ENCODE measurements at places on chromosomes 6 and 20.
A peak's percentile ranks its signal among the peaks of the same experiment; 100 is the strongest.

- DNase-seq = no peak
Observed at GRCh38 chr20:33647603-33648395, 14.3 kb upstream of the C20orf144 start.

- DNase-seq = peak; percentile 53
Observed at GRCh38 chr6:30684386-30685156, 1.9 kb downstream of the PPP1R18 start.

DNA sequence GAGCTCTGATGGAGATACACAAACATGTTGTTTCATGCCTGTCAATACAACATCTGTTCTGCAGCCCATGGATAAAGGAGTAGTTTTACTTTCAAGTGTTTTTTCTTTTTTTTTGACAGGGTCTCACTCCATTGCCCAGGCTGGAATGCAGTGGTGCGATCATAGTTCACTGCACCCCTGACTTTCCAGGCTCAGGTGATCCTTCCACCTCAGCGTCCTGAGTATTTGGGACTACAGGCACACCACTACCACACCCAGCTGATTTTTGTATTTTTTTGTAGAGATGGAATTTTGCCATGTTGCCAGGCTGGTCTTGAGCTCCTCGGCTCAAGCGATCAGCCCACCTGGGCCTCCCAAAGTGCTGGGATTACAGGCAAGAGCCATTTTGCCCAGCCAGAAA is 97.0 kb downstream of the SMAP1 start:
- no peak for DNase-seq

GRCh38 chr6:35611240-35611639 is 77.5 kb downstream of the FKBP5 start:
- peak; percentile 34 for DNase-seq

GRCh38 chr20:24730750-24731149 is 218.3 kb upstream of the CST7 start:
- no peak for DNase-seq

GRCh38 chr6:89828988-89829471 is 650 bp upstream of the CASP8AP2 start:
- no peak for DNase-seq

- peak; percentile 21 for DNase-seq
Observed at GRCh38 chr6:18276610-18277236, 12.4 kb upstream of the DEK start.

DNA sequence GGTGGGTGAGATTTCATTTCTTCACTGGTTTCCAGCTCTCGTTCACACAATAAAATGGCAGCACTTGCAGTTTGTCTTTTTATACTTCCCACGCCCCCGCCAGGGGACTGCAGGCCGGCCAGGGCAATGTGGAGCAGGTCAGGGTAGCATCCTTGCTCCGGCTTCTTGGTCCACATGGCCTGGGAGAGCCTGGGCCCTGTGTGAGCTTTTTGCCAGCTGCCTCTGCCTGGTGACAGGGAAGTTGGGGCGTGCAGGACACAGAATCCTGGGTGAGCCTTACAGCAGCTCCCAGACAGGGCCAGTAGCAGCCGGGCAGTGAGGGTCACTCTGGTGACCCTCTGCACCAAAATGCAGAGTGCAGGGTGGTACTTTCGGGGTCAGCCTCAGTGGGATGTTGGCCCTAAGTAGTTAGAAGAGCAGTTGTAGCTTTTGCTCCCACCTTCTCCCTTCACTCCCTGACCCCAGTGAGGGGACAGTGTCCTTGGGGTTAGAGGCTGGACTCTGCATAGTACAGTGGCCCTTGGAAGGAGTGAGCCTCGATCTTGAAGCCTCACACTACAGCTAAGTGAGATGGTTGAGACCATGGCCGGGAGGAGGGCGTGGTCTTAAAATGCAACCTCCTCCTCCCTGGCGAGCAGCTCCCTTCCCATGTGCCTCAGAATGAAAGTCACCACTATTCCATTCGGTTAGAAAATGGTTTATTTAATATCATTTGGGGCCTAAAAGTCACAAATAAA is 23.8 kb downstream of the PYGB start:
- no peak for DNase-seq

DNA sequence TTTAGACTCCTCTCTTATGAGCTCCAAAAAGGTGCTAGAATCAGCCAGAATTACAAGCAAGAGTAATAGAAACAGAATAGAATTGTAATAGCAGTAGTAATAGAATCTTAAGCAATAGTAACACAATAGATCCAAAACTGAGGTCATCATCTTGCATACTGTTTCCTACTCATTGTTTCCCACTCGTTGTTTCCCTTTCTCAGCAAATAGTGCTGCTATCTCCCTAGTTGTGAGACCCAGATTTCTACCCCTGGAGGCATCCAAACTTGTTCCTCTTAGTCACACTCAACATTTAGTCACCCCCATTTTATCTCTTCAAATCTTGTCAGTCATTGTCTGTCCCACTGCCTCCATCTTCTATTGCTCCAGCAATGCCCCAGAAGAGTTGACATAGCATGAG is 356.9 kb upstream of the MARCKS start:
- no peak for DNase-seq

DNA sequence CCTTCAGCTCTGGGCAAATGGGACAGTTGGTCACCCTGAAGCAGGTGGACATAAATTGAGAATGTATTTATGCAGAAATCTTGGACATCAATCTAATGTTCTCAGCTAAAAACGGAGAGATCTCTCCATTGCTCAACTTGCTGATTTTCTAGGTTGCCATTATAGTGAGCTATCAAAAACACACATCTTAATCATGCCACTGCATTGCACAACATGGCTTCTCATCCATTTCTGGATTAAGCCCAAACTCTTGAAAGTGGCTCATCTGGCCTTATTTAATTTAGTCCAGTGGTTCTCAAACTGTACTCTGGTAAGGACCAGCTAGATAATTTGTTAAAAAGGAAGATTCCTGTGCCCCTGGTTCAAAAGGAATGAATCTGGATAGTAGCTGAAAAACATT is 324.9 kb upstream of the CITED2 start:
- DNase-seq = no peak

- no peak for DNase-seq
Observed at GRCh38 chr20:46740214-46740609, 30.8 kb downstream of the SLC2A10 start.

GRCh38 chr6:165746331-165746730 is 83.3 kb upstream of the PDE10A start:
- DNase-seq = no peak

- DNase-seq = no peak
Observed at GRCh38 chr6:23175391-23175790, 606.0 kb downstream of the HDGFL1 start.

GRCh38 chr6:145608850-145609249 is 126.5 kb downstream of the EPM2A start:
- no peak for DNase-seq

DNA sequence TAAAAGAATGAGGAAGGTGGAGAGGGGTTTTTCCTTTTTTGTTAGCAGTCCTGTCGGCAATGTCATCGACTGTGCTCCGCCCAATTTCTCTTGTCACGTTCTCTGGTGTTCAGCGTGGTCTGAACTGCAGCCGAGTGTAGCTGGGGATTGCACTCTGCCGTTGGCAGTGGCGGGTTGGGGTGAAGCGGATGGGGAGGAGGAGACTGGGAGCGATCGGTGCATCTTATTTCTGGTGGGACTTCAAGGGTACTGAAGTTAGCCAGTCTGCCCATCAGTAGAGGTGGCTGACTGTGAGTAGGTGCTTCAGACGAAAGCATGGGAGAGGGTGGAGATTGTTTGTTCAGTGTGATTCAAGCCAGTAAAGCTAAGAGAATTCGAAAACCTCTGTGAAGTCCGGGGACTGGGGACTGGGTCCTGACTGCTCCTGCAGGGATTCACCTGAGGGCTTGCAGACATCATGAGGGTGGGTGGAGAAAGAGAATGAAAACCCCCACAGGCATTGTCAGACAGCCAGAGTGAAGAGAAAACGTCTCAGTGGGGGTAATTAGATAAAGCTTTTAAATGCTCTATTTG is 5.1 kb downstream of the RREB1 start:
- peak; percentile 30 for DNase-seq

DNA sequence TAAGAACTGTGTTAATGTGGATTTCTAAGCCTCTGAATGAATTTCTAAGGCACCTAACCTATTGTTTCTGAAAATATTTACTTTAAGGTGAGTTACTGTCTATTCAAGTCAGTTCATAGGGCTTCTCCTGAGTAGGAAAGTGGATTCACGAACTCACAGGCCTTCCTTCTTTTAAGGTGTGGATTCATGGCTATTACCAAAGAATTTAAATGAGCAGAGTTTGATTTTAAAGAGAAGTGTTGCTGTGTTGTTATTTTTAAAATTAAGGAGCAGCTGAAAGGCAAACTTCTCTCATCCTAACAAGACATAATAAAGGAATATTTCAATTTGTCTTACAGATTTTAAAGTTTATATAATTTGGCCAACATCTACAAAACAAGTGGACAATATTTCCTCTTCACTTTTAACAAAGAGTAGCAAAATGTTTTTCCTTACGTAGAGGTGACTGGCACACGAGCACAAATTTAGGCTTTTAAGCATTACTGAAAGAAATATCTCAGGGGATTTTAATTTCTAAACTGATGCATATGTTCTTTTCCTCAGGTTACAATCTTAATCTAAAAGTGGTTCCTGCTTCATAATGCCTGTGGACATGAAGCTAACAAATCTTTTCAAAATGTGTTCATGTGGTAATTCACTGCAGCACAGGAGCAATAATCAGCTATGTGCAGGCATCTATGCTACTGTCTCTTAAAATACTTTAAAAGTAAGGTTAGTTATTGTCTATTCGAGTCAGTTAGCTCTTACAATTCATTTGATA is 602 bp upstream of the TSPYL4 start:
- no peak for DNase-seq

DNA sequence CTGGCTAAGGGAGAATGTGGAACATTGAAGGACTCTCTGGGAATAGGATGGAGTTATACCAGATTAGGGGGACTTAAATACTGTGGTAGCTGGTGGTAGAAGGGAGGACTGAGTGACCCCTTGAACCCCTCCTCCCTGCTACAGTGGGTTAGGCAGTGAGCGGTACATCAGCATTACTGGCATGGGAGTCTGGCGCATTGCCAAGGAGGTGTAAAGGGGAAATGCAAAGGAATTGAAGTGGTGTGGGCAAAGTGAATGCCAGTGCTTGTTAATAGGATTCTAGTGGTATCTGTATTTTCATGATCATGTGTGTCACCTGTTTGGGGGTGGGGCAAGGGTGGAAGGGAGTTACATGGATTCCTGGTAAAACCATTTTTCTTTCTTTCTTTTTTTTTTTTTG is 60.1 kb downstream of the GFRA4 start:
- DNase-seq = no peak

- DNase-seq = peak; percentile 81
Observed at GRCh38 chr6:105596284-105596755, 193.4 kb upstream of the PREP start.

GRCh38 chr6:132715204-132715603 is 1.3 kb upstream of the VNN1 start:
- peak; percentile 5 for DNase-seq

GRCh38 chr6:31815025-31815838 is at the start of the genes HSPA1A and HSPA1L:
TSS of gene HSPA1A (plus strand) at chr6:31815543. CDS start at chr6:31815757, 214 bp downstream.
TSS of gene HSPA1L (minus strand) at chr6:31815283. CDS start at chr6:31811972, 3,311 bp downstream.
- DNase-seq = peak; percentile 99

- DNase-seq = no peak
Observed at GRCh38 chr6:103570431-103570830, 1289.3 kb downstream of the HACE1 start.

DNA sequence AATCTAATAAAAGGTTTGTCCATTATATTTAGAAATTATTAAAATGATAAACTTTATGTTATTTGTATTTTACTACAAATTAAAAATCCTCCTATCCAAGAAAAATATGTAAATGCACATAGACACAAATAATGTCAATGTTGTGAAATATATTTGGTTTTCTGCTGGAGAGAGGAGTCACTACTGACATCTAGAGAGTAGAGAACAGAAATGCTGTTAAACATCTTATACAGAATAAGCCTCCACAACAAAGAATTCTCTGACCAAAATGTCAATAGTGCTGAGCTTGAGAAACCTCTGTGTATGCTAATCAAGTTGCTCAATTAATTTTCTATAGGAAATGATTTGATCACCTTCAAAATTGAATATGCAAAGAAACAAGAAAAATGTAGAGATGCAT is 12.4 kb downstream of the HTR1B start:
- DNase-seq = peak; percentile 26

DNA sequence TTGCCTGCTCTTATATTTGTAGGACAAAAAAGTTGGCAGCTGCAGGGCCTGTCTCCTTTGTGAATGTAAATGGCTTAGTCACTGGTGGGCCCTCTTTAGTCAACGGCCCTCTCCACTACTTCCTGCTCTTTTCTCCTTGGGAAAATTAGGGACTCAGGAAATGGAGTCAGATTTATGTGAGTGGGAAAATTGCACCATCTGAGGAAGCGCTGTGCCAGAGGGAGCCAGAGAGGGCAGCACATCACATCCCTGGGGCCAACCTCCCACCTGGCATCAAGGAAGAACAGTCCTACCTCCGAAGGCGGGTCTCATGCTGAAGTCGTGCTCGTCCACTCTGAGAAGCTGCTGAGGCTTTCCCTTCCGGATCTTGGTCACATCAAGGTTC is 15.6 kb downstream of the GABRR2 start:
- DNase-seq = no peak

- DNase-seq = no peak
Observed at GRCh38 chr20:2399390-2399789, 18.7 kb downstream of the TGM6 start.

DNA sequence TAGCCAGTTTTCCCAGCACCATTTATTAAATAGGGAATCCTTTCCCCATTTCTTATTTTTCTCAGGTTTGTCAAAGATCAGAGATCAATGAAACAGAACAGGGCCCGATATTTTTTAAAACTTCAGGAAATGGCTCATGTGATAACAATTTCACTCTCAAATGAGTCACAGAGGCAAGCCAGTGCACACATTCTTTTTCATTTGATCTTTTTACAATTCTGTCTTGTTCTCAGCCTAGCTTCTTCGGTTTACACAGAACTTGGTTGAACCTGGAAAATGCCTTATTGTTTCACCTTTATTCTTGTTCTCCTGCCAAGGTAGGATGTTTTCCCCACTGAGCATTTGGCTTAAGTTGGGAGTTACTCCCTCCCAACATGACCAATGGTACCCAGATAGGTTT is 258.9 kb downstream of the COL12A1 start:
- no peak for DNase-seq

GRCh38 chr6:34484391-34484790 is 18.5 kb downstream of the PACSIN1 start:
- no peak for DNase-seq

GRCh38 chr6:168062346-168063289 is 16.4 kb downstream of the FRMD1 start:
- peak; percentile 29 for DNase-seq

- DNase-seq = no peak
Observed at GRCh38 chr6:31725502-31726350, 2.6 kb downstream of the MPIG6B start.

- no peak for DNase-seq
Observed at GRCh38 chr6:156852147-156852857, 75.1 kb downstream of the ARID1B start.

GRCh38 chr6:4356899-4357659 is 221.7 kb upstream of the ECI2 start:
- no peak for DNase-seq

- no peak for DNase-seq
Observed at GRCh38 chr6:47250302-47250701, 59.4 kb downstream of the TNFRSF21 start.

DNA sequence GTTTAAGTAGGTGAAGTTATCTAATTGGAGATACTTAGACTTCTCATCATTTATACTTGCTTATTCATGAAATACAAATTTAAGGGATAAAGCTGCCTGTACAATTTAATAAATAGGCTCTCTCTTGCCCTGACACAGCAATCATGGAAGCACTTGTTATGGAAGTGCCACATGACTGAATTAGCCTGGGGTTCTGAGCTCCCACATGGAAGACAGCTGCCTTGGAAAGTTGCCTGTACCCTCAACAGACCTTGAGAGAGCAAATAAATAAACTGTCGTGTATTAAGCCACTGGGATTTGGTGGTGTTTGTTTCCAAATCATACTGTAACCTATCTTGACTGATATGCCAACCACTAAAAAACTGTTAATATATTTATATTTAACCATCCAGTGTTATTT is 87.0 kb upstream of the RSPO3 start:
- no peak for DNase-seq

All from umbilical cord (tissue), 2 donors.